ENCODE measurements at places on chromosomes 3 and 15.

- no peak for DNase-seq
These were observed 1.1 kb downstream of the CHCHD4 start for GRCh38 chr3:14123308-14124222.

GRCh38 chr3:101762041-101762646 lies 16.9 kb upstream of the NXPE3 start:
- no peak for DNase-seq

DNA sequence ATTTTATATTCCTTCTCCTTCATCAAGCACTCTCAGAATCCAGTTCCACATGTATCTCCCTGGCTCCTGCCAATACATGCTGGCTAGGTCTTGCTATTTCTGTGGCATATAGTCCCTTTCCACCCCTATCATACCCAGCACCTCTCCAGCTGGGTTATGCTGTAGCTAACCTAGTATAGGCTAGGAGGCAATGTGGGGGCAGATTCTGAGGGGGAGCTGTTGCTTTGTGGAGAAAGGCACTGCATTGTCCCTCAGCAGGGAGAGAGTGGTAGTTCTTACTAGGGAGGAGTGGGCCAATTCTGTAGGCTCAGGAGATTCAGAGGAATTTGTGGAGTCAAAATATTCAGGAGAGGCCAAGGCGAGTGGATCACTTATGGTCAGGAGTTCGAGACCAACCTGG lies 39.4 kb upstream of the UBL7 start:
- DNase-seq: peak; percentile 4

GRCh38 chr3:105828703-105829102 lies 40.1 kb downstream of the CBLB start:
- DNase-seq: no peak

DNA sequence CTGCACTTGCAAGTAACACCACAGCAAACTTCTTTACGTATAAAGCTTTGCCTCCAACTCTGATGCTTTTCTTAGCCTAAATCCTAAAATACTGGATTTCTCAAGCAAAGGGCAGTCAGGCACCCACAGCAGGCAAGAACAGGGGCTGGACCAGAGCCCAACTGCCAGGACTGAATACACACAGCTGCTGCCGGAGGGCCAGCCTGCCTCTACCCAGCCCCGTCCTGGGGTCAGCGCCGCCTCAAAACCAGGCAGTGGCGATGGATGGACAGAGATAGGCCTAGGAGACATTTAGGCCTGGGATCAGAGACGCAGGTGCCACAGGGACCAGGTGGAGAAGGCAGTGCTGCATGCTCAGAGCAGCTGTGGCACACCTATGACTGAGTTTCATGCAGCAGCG lies 47.6 kb upstream of the SEC61A1 start:
- peak; percentile 12 for DNase-seq

GRCh38 chr15:88491158-88491557 lies 23.6 kb downstream of the MRPS11 start:
- peak; percentile 77 for DNase-seq

- DNase-seq: peak; percentile 56
These were observed 104.2 kb upstream of the RAD18 start for GRCh38 chr3:9067352-9067975.

GRCh38 chr3:170352936-170353335 lies 4.6 kb upstream of the SKIL start:
- DNase-seq: no peak

DNA sequence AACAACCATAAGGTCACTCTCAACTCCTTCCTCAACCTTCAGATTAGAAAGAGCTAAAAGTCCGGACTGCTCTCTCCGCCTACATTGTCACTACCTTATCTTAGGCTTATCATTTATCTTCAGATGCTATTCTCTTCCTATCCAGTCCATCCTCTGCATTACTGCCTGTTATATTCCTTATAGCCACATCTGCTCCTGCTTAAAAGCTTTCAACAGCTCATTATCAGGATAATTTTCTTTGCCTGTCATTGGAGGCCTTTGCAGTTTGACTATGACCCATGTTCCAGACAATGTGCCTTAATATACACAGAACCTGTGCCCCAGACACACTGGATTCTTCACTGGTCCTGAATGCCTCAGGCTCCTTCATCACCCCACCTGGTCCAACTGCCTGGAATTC lies 184.1 kb upstream of the SETMAR start:
- no peak for DNase-seq

DNA sequence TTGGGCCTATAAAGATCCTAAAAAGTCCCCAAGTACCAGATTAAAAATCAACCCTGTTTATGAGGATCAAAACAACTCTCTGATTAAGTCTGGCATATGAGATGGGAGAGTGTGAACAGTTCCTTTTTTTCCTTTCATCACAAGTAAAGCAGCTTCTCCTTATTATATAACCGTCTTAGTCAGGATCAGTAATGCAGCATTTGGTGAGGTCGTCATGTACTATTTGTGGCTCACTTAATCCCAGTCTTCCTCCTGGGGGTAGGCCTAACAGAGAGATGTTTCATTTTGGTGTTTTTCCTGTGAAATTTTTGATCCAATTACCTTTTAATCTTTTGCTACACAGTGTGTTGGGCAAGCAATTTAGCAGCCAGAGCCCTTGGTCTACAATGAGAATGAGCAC lies 333.1 kb upstream of the KCNMB2 start:
- DNase-seq: no peak

DNA sequence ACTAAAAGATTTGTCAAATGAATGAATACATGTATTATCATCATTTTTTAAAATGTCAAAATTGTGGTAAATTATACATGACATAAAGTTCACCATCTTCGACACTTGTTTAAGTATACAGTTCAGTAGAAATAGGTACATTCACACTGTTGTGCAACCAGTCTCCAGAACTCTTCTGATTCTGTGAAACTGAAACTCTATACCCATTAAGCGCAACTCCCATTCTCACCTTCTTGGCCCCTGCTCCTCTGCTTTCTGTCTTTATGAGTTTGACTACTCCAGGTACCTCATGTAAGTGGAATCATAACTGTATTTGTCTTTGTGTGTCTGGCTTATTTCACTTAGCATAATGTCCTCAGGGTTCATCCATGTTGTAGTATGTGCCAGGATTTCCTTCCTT lies 50.1 kb upstream of the KBTBD8 start:
- DNase-seq: no peak

GRCh38 chr3:184259878-184260723 lies 1.3 kb downstream of the CAMK2N2 start:
- peak; percentile 76 for DNase-seq

GRCh38 chr3:175484666-175485065 lies 625.5 kb downstream of the NAALADL2 start:
- no peak for DNase-seq

- DNase-seq: no peak
These were observed 105.7 kb upstream of the TRPM1 start for GRCh38 chr15:31207246-31207645.

DNA sequence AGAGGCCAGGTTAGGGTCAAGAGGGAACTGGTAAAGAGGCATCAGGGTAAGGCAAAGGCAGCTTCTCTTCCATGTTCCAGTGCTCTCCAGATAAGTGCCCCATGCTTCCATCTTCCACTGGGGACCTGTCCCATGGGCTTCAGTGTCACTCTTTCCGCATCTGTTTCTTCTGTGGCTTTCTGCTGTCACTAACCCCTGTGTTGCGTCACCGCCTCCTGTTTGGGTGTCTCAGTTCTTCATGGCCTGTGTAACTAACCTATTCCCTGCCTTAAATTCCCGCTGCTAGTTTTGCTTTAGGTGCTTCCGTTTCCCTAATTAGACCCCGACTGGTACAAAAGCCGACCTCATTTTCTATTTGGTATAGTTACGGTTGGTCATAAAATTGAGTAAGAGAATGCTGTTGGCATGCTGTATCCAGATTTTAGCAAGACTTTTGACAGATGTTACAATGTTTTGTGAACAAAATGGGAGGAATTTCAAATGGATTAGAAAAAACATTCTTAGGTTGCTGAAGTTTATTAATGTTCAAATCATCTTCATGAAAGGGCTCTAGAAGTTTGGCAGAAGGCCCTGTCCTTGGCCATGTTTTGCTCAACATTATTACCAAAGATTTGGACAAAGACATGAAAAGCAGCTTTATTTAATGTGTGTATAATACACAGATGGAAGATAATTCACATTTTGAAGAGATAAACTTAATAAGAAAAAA lies 245.3 kb downstream of the BBX start:
- DNase-seq: peak; percentile 11

- peak; percentile 93 for DNase-seq
These were observed 36.6 kb upstream of the UBL7 start for GRCh38 chr15:74497584-74497983.

DNA sequence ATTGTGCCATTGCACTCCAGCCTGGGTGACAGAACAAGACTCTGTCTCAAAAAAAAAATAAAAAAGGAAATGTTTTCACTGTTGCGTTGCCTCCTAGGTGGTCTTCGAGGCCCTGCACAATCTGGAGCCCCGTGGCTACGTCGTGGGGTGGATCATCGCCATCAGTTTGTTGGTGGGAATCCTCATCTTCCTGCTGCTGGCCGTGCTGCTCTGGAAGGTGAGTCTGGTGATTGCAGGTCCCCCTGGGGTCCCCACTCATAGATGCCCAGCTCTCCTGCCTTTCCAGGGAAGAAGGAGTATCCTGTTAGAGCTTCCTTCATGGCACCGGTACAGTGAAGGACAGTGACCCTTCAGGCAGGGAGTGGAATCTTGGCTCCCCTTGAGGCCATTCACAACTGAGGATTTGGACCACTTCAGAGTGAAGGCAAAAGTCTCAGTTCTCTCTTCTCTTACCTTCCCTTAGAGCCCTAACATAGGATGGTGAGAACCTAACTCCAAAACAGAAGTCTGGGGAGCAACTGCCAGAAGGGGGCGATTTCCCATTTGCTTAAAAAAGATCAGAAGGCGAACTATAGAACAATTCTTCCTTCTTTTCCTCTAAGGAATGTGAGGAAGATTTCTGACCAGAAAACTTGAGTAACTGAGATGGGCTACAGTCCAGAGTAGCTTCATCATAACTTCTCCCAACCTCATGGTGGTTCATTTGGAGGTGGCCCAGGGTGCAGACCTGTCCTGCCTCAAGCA lies 57.8 kb upstream of the CTDSPL start:
- no peak for DNase-seq

DNA sequence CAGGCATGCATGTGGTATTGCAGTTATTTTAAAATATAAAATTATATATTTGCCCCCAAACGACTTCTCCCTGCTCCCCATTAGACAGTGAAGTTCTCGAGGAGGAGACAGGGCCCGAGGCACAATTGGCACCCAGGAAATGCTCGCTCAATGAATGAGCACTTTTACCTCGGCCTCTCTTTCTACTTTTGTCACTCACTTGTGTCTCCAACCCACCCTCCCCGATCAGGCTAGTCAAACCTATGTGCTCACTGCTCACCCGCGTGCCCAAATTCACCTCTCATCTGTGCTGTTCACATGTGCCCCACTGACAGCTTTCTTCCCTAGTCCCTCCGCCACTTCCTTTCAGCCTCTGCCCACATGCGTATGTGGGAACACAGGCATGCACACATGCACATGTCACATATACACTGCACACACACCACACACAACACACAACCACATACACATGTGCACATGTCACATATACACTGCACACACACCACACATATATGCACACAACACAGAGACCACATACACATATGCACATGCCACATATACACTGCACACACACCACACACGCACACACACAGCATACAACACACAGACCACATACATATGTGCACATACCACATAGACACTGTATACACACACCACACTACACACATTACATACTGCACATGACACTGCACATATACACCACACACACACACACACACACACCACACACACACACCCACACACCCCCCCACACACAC lies 46.3 kb upstream of the DLG1 start:
- no peak for DNase-seq

GRCh38 chr3:42591811-42592210 lies 1.2 kb downstream of the SS18L2 start:
- no peak for DNase-seq

GRCh38 chr3:171556574-171557145 lies 96.5 kb upstream of the TNIK start:
- DNase-seq: peak; percentile 42

DNA sequence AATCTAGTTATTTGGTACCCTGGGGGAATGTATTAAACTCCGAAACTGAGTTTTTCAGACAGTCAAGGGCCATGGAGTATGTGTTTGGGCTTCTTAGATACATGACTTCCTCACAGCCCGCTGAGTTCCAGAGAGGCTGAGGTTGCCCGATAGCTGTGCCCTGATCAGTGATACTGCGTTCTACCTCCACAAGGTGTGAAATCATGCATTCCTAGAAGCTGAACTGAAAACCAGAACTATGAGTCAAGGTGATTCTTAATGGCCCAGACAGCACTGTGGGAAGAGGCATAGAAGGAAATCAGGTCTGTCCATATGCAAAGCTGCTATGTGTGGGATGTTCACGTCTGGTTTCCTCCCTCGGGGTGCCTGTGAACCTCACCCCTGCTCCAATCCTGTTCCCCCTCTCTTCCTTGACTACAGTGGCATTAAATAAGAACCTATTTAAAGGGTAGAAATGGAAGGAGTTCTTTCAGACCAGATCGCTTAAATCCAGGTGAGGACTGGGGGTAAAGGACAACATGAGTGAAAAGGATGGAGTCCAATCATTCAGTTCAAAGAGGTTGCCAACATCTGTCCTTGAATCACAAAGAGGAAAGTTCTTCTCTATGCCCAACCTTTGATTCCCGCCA lies 74.3 kb downstream of the MYO1E start:
- no peak for DNase-seq

- no peak for DNase-seq
These were observed 144.6 kb downstream of the VGLL4 start for GRCh38 chr3:11499144-11499543.

- DNase-seq: no peak
These were observed 45.4 kb upstream of the GLCE start for GRCh38 chr15:69115031-69115430.

DNA sequence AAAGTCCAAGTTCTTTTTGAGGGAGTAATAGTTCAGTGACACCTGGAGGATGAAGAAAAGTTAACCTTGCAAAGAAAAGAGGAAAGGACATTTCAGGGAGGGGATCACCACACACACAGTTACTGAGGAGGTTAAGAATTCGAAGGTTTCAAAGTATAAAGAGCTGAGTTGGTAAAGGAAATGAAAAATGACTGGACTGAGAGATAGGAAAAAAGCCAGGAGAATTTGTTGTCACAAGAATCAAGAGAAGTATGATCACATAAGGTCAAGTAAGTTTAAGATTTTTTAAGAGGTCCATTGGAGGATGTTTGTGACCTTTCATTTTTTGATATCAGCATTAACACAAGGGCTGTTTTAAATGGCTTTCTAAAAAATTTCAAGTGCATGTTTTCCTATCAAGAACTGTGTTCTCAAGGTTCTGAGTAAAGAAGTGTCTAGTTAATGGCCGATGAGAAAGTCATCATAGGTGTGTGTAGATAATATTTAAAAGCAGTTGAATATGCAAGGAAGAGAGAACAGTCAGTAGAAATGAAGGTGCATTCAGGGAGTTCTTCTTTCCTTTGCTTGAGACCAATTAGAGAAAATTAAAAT lies 189.2 kb upstream of the RBMS3 start:
- DNase-seq: no peak

DNA sequence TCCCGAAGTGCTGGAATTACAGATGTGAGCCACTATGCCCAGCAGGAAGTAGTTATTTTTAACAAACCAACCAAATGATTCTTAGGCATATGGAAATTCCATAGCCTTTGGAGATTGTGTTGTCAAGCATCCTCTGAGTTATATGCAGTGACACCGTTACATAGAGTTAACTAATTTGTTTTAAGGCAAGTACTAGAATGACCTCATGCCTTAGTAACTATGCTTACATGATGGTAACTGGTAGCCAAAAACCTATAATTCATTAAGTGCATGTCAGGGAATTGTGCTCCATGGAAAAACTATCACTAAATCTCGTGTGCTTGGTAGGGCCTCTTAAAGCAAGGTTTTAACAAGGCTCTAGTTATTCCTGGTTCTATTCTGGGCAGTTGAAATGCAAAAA lies 392.8 kb downstream of the TUSC7 start:
- DNase-seq: no peak

All from NCI-H69 (cell line).